ENCODE measurements at places on chromosomes 6 and 20.

DNA sequence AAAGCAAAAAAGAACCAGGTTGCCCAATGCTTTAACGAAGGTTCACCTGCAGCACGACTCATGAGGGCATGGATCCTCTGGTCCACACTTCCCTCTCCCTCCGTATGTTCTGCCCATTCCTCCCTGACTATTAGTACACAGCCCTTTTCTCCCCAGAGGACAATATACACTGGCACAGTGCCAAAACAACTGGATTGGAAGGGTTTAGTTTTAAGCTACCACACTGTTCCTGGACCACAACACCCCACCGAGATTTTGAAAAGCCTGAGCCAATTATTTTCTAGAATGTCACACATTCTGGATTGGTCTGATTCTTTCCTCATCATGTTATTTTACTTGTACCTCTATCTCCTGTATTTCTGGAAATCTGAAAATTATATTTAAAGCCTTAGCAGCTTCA, 2.9 kb upstream of the AKAP7 start:
- DNase-seq, result no peak

DNA sequence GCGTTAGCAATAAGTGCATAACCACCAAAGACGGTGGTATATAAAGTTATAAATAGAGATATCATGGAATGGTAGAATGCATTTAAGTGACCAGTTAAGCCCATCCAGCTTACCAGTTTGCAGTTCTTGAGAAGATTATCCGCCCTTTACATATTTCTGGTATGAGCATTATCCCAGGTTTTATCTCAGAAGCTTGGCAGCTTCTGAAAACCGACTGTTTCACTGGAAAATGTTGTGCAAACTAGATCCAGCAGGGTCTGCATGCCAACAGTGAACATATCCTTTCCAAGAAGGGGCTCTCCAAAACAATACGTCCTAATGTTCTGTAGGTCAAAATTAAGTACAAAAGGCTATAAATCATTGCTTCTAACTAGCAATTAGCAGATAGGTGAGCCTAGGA, 29.5 kb upstream of the SHLD1 start:
- DNase-seq, result no peak

DNA sequence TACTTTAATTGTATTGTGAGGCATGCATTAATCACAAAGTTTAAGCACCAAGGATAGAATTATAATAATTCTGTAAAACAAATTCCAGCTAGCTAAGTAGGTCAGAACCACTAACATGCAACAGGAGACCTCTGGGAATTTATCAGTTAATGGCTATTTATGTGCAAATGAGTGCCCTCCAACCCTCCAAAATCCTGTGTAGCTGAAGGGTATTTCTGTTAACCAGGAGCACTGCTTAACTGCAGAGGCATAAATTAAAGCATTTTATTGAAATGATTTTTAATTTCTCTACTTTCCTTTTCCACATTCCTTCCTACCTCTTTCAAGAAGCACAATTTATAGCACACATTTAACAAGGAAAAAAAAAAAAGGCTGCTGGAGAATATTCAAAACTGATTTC, 77.0 kb downstream of the MMS22L start:
- DNase-seq, result no peak

DNA sequence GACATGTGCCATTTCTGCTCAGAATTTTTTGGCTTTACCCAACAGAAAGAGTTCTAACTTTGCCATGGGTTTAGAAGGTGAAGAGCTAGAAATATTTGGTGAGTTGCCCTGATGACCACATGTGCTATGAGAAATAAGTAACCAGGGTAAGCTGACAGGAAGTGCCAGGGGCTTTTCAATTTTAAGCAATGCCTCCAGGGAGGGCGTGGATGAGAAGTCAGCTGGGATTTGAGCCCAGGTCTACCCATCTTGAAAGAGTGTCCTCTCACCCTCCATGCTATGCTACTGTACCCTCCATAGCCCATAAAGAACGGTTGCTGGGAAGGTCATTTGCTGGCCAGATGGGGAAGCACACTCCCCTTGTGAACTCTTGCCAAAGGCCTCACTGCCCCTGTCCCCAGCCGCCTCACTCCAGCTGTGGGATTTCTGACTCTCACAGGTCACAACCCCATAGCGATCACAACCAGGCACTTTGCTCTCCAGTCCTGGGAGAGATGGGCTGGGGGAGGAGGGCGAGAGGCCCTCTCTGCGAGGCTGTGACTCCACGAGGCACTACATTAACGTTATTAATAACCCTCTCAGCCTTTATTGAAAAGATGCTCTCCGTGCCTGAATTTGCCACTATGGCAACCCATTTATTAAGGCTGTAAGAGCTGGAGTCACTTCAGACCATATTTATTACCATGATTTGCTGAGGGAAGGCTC, 291.1 kb downstream of the DHX35 start:
- DNase-seq, result no peak

- DNase-seq, result peak; percentile 30
Observed at GRCh38 chr20:7926767-7927166, 13.5 kb downstream of the HAO1 start.
